Caudate nucleus (tissue), 63 donors: ENCODE measurements at places on chromosomes 3 and 15.

- DNase-seq, result no peak
Observed at GRCh38 chr15:58773024-58773423, 1.9 kb downstream of the MINDY2 start.

- no peak for DNase-seq
Observed at GRCh38 chr15:63156086-63156710, 1.1 kb downstream of the RPS27L start.

DNA sequence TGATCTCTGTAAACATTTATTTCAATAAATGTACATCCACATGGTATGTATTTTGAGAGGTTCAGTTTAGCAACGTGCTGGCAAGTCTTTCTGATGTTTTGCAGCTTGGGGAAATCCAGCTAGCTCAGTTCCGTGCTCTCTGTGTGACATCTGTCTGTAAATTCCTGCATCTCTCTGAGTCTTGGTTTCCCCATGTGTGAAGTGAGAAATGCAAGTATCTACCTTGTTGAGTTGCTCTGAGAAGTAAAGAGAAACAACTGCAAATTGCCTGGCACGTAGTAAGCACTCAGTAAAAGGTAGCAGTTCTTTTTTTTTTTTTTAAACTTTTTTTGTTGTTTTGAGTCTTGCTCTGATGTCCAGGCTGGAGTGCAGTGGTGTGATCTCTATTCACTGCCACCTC is 30.2 kb upstream of the MORF4L1 start:
- DNase-seq, result no peak

DNA sequence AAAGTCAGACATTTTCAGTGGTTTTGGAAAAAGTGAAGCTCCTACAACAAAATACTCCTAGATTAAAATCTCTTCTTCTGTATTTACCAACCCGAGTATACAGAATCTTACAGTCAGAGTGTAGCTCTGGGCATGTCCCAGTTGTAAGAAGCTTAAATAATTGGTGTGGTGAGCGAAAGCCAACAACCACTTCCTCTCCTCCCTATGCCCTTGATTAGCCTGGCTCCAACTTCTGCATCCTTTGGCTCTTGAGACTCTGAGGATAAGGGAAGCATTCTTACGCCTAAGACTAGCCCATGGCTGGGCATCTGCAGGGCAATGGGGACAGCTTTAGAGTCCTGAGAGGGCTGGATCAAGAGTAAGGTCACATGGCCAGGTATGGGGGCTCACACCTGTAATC is 25.5 kb downstream of the RFT1 start:
- DNase-seq, result no peak

- no peak for DNase-seq
Observed at GRCh38 chr3:47841786-47842349, 38.9 kb downstream of the DHX30 start.

- no peak for DNase-seq
Observed at GRCh38 chr3:122676759-122677158, 3.9 kb upstream of the PARP14 start.

GRCh38 chr3:133264920-133265319 is 134.9 kb upstream of the BFSP2 start:
- no peak for DNase-seq

- DNase-seq, result no peak
Observed at GRCh38 chr3:175495331-175495730, 636.2 kb downstream of the NAALADL2 start.

- no peak for DNase-seq
Observed at GRCh38 chr3:112744825-112745566, 101.7 kb downstream of the CD200R1L start.

GRCh38 chr3:128194843-128195242 is 41.6 kb downstream of the EEFSEC start:
- no peak for DNase-seq

- DNase-seq, result no peak
Observed at GRCh38 chr15:90818251-90819210, 49.9 kb upstream of the FURIN start.

- DNase-seq, result no peak
Observed at GRCh38 chr3:21962456-21962855, 211.4 kb upstream of the ZNF385D start.

DNA sequence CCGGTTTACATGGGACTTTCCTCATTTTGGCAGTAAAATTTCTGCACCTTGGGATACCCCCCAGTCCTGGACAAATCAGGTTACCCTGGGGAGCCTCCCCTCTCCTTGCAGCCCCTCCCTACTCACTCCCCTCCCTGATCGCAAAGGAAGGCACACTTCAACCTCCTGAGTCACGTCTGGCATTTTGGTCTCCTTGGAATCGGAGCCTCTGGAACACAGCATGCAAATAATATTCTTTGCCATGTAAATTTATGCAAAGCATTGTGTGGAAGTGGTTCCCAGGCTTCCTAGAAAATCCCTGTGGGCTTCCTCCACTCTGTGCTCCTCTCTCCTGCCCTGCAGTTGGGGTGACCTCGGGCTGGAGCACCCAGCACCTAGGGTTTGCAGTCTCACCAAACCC is 11.6 kb downstream of the SCN5A start:
- no peak for DNase-seq

DNA sequence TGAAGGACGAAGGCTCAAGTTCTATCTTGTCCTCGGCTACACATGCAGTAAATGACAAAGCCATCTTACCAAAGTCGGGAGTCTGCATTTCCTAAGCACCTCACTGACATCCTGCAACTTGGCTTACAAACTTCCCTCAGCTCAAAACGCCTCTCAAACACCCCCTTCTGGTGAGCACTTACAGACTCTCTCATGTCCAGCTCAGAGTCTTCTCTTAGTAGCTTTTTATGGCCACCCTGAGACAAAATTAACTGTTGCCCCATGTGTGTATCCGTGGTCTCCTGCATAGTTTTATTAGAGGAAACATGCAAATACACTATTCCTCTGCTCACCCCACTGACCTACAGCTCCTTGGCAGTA is 819.7 kb downstream of the FHIT start:
- no peak for DNase-seq

DNA sequence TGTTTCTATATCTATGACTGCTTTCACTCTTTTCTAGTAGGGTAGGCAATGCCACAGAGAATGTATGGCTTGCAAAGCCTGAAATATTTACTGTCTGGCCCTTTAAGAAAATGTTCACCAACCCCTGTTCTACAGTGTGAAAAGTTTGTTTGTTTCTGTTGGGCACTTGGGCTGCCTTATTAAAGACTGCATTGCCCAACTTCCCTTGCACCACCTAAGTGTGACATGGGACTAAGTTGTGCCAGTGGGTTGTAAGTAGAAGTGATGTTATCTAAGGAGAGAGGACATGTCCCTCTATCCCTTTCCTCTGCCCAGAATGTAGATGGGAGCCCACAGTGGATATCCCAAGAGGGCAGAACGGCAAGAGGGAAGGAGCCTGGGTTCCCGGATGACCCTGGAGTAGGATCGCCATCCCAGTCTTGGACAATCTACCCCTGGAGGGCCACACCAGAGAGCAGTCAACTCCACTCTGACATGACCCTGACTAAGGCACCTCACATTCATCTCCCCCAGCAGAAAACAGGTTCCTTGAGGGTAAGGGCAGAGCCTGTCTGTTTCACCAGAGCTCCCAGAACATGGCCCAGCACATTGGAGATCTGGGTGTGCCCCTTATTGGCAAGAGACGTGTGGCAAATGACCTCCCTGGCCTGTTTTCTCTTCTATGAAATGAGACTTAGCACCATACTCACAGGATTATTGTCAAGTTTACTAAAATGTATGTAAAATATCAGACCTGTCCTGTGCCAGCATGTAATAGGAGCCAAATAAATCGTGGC is 138.8 kb downstream of the SMAD6 start:
- no peak for DNase-seq
